Left renal pelvis (tissue), 4 donors: ENCODE measurements at places on chromosomes 2 and 18. TPM values are rescaled to one million over a fixed set of nuclear protein-coding genes. Genes with fewer than 3 reads are reported as not detected.

Gene POTEI
- 0.10 TPM for polyA plus RNA-seq

Gene TBR1
- not detected for polyA plus RNA-seq

Gene CTAGE1
- not detected for polyA plus RNA-seq

Gene FN1
- polyA plus RNA-seq: 580 TPM

Gene FAM237A
- not detected for polyA plus RNA-seq
